Adipocyte (in vitro differentiated cells): ENCODE measurements at places on chromosomes 2 and 18.
A peak's percentile ranks its signal among the peaks of the same experiment; 100 is the strongest.

DNA sequence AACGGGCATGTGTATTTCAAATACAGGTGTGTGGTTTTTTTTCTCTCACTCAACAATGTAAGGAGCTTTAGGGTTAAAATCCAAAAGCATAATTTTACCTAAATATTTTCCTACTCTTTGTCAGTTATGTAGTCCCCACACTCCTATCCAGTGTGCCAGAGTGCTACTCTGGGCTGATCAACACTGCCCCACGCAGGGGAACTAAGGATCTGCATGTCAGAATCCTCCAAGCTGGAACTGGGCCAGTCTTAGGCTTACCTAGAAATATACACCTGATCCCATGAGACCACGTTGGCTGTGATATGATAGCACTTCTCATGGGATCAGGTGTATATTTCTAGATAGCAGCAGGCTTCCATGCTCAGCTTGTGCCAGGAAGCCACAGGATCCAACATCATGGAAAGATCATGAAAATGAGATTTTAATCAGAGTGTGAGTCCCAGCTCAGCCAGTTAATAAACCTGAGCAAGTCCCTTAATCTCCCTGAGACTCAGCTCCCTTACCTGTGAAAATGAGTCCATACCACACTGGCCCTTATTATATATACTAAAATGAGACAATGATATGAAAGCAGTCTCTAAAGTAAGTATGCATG lies 29.7 kb downstream of the CCDC141 start:
- DNase-seq, result peak; percentile 8

- no peak for DNase-seq
These were observed 2.1 kb downstream of the SERPINB10 start for GRCh38 chr18:63909870-63910269.

DNA sequence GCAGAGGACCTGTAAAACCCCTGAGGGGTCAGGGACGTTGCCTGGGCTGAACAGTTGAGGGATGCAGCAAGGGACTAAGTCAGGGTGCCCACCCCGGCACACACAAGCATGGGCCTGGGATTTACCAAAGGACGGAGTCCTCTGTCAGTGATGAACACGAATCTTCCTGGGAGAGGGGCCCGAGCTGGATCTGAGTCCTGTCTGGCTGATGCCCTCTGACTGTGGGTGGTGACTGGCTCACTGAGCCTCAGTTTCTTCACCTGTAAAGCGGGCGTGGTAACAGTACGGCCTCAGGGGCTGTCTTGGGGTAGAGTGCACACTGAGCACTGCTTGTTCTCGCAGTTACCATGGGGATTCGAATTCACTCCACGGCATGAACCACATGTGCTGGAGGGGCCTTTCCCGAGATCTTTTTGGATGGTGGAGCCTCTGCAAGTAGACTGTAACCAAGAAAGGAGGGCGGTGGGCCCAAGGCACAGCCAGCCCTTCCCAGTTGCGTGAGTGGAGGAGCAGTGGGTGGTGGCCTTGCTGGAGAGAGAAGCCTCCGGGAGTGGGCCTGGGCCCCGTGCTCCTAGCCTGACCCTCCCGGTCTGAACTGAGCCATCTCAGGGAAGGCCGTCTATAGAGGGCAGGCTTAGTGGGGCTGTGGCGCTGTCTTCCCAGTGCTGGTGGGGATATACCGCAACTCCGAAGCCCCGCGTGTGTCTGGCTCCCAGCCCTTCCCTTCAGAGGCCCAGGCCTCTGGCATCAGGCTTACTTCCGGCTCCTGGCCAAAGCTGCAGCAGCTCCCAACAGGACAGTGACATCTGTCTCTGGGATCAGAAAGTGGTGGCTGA lies 130.8 kb upstream of the HS6ST1 start:
- DNase-seq, result no peak

GRCh38 chr2:28137221-28137620 lies 246.7 kb downstream of the BABAM2 start:
- DNase-seq, result peak; percentile 96

GRCh38 chr2:105397025-105397722 lies 1.7 kb downstream of the FHL2 start:
- DNase-seq, result peak; percentile 56

GRCh38 chr2:140457483-140457882 lies 1673.3 kb downstream of the LRP1B start:
- DNase-seq, result peak; percentile 3
